ENCODE measurements at places on chromosomes 5 and 9.

DNA sequence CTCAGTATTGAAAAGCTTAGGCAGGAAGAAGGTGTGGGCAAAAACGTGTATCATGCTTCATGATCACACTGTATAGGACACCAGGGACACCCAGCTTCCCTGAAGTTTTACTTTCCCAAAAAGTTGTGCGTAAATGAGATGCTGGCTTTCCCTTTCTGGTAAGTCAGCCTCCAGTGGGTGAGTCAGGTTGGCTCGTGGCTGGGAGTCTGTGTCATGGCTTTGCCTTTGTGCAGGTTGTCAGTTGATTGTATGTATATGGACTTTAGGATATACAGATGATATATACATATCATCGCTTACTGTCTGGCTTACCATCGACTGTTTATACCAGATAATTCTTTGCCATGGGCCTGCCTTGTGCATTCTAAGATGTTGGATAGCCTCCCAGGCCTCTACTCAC, 34.2 kb downstream of the ADRB2 start:
- DNase-seq, result no peak

- DNase-seq, result no peak
Observed at GRCh38 chr9:112789473-112789872, 38.9 kb downstream of the SNX30 start.

DNA sequence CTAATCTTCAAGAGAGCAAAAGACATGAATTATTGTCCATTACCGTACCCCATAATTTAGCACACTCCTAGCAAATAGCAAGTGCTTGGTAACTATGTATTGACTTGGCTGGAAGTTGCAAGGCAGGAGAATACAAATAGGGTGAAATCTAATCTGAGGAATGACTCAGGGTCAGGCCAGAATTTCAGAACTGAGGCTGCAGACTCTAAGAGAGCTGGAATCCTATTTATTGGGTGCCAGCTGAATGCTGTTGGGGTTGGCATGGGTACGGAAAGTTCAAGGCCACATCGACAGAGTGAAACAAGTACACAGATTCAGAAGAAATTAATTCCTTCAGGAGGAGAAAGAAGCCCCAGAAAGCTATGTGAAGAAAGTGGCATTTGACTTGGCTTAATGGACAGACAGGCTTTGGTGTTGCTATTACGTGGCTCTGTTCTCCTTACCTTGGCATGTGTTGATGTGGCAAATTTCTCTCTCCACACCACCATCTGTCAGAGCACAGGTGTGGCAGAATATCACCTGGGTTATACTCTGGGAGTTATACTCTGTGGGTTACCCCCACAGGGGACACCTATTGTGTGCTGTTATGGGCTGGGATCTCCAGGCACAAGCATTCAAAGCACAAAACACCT, 20.9 kb upstream of the ASTN2 start:
- no peak for DNase-seq

GRCh38 chr5:34005211-34005610, 2.6 kb downstream of the AMACR start:
- no peak for DNase-seq

DNA sequence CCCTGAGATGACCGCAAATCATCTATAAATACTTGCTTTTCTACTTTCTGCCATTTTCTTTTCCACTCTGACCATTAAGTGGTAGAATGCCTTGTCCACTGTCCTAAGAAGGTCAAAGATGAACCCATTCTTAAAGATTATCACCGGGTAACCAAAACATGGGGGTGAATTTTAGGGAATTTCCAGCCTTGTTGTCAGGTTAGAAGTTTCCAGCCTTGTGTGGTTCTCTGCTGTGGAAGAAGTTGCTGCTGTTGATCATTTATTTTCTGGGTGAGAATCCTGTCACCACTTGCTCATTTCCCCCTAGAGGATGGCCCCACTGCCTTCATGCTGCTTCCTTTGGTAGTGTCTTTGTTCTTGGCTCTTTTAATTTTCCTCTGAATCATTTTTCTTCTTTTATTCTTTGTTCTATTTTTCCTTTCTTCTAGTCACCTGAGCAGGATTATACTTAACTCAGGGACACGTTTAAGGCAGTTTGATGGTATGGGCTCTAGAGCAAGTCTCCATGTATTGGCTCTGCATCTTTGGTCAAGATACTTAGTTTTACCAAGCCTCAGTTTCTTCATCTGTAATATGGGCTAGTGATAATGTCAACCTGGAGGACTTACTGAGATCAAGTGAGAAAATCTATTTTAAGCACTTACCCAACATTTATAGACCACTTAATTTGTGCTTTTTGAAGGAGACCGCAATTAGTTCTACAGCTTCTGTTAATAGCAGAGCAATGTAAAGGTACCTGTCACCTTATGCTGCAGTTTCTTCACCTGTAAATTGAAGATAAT, 266.2 kb downstream of the ARHGAP26 start:
- no peak for DNase-seq

GRCh38 chr5:114237766-114238165, 124.1 kb upstream of the KCNN2 start:
- no peak for DNase-seq

- no peak for DNase-seq
Observed at GRCh38 chr9:21615446-21615845, 133.3 kb upstream of the IFNE start.

DNA sequence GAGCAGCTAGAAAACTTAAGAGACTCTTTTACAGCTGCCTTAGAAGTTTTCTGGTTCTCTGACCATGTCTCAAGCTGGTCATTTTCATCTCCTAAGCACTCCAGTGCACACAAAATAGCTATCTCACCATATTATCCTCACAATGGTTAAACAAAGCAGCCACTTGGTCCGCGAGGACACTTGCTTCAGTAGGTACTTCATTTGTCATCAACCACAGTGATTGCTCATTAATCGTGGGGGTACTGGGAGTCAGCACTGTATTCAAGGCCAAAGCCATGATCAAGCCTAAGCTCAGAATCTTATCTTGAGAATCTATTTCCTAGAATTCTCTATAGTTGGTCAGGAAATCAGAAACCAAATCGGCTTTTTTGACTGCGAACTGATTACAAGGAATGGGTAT, 2.9 kb downstream of the ARL14EPL start:
- DNase-seq, result no peak

DNA sequence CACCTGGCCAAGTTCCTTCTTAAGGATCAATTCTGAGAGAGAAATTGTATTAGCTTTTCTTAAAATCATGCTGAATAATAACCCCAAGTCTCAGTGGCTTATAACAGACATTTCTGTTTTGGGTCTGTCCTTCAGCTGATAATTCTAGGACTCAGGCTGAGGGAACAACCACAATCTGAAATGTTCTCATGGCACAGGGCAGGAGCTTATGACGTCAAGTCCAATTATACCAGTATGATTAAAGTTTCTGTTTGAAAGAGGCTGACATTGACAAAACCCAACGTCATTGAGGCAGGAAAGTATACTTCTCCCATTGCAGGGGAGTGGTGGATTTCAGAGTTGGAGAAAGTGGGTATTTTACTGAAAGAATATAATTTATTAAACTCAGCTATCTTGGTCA, 21.8 kb downstream of the CENPH start:
- no peak for DNase-seq

GRCh38 chr5:80763873-80764647, 109.3 kb upstream of the DHFR start:
- DNase-seq, result no peak

DNA sequence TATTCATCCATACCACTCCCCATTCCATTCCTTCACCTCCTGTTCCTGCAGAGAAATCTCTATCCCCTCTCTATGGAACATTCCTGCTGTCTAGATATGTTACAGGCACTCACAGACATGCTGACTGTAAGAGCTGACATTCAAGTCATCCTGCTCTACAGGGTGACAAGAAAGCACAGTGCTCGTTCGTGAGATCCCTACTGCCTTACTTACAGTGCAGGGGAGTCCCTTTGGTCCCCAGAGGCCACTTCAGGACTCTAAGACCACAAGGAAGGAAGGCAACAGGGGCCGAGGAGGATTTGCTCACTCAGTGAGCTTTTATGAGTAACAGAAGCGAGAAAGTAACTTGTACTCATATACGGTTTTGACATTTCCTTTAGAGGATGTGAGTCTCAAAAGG, 110.5 kb downstream of the GAS1 start:
- DNase-seq, result no peak

DNA sequence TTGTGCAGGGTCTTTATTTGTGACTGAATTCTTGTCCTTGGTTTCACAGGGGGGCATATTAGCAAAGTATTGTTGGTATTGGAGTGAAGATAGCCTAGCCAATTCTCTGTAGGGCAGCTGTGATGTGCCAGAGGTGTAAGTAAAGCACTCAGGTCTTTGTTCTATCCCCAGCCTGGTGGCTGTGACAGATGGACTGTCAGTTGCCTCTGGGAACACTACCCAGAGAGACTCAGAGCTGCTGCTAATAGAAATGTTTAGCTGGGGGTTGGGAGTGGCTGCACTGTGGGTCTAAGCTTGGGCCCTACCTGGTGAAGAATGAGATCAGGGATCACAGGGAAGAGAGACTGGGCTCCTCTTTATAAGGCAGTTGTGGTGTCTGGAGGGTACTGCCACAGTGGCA, 1006.5 kb upstream of the TYRP1 start:
- DNase-seq, result no peak

GRCh38 chr9:85890962-85891361, 50.0 kb upstream of the NAA35 start:
- DNase-seq, result no peak

- DNase-seq, result no peak
Observed at GRCh38 chr9:5897851-5898250, 7.2 kb downstream of the MLANA start.
